ENCODE measurements at places on chromosomes 4 and X.

- no peak for DNase-seq
Measured at GRCh38 chrX:103453655-103454054, 65.6 kb downstream of the RAB40A start.

GRCh38 chr4:17013382-17014006 lies 115.0 kb upstream of the LDB2 start:
- no peak for DNase-seq

GRCh38 chr4:31592293-31592692 lies 872.1 kb downstream of the PCDH7 start:
- DNase-seq, result no peak

GRCh38 chr4:151438154-151438553 lies 29.2 kb downstream of the FHIP1A start:
- DNase-seq, result no peak

DNA sequence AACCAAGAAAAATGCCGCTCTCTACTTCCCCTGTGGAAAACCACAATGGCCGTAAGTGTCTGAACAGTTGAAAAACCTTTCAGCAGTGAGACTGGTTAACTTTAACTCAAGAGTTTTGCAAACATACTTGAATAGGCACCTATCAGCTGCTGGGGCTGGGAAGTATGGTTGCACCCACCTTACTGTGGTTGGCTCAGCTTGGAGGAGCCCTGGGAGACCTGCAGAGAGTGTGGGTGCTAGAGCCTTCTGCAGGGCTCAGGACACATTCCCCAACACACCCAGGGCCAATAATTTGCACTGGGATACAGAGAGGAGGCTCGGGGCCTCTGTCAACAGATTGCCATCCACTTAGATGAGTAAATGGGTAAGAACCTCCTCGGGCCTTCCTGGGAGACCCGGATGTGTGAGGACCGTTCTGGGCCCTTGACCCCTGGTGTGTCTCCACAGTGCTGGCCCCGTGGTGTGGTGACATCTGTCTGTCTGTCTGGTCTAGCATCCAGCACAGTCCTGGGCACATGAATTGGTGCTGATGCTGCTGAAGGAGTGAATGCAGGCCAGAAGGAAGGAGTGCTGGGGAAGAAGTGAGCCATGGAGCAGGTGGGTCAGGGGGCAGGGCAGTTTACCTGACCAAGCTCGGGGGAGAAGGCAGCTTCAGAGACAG lies 46.5 kb downstream of the MAGEA1 start:
- no peak for DNase-seq

DNA sequence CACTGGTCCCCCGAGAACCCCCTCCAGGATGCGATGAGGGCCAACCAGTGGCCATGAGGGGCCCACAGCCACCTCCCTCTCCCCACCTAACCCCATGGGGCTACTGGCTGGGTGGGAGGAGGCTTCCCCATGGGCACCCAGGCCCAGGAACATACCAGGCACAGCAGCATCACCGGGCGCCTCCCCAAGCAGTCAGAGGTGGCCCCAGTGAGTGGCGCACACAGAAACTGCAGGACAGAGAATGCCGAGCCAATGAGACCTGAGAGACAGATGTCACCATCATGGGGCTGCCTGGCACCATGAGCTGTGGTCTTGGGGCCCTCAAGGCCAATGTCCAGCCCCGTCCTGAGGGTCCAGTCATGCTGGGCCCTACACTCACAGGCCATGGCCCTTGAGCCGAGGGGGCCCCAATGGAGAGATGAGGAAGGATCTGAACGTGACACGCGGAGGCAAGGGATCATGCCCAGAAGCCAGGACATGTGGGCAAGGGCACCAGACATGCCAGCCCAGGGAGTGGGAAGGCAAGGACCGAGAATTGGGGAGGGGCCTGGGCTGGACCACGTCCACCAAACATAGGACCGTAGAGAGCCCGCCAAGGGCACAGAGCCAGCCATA lies 30.1 kb downstream of the NOP14 start:
- peak; percentile 50 for DNase-seq

DNA sequence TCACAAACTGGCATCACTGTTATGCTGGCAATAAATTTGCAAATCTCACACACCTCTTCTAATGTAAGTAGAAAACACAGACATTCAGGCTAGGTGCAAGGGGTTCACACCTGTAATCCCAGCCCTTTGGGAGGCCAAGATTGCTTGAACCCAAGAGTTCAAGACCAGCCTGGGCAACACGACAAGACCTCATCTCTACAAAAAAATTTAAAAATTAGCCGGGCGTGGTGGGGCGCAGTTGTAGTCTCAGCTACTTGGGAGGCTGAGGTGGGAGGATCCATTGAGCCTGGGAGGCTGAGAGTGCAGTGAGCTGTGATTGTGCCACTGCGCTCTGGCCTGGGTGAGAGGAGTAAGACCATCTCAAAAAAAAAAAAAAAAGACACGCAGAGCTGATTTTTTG lies 83.1 kb upstream of the ENPP6 start:
- no peak for DNase-seq

GRCh38 chrX:143340190-143340589 lies 177.1 kb downstream of the SPANXN3 start:
- DNase-seq, result no peak

GRCh38 chrX:40922307-40922706 lies 162.9 kb upstream of the USP9X start:
- no peak for DNase-seq

- DNase-seq, result no peak
Measured at GRCh38 chr4:10207116-10207515, 90.5 kb upstream of the WDR1 start.

- peak; percentile 46 for DNase-seq
Measured at GRCh38 chr4:10180927-10181744, 64.5 kb upstream of the WDR1 start.

DNA sequence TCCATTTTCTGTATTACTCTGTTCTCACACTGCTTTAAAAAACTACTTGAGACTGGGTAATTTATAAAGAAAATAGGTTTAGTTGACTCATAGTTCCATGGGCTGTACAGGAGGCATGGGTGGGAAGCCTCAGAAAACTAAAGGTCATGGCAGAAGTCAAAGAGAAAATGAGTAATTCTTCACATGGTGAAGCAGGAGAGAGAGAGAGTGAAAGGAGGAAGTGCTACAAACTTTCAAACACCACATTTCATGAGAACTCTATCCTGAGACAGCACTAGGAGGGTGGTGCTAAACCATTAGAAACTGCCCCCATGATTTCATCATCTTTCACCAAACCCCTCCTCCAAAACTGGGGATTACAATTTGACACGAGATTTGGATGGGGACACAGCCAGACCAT lies 108.0 kb upstream of the PBDC1 start:
- DNase-seq, result no peak

DNA sequence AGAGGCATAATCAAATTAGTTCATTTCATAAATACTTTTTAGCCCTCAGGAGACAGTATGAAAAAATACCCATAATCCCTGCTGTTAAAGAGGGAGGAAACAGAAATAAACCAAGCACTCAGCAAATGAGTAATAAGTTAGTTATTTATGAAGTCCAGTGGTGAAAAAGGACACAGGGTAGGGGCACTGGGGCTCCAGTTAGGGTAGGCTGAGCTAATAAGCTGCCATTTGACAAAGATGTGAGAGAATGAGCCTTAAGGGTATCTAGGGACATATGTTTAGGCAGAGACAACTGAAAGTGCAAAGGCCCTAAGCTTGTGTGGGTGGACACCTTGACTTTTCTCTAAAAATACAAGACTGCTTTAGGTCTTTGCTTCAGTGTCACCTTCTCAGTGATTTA lies 94.4 kb downstream of the IL15 start:
- no peak for DNase-seq

- no peak for DNase-seq
Measured at GRCh38 chr4:177311589-177311988, 1.9 kb downstream of the NEIL3 start.

DNA sequence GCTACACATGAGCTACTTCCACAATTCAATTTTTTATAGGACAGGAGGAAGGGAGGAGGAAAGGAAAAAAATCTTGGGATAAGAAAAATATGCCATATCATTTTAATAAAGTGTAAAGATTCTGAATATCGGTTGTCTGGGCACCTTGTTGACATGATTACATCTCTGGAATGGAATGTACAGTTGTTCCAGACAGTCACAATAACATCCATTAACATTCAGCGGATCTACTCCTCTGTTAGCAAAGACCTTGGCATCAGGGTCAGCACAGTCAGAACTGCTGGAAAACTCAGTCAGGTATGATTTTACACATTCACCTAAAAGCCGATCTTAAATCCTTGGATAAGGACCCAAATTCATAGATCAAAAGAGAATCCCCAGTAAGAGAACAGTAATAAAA lies 85.4 kb upstream of the ARMCX2 start:
- no peak for DNase-seq

- no peak for DNase-seq
Measured at GRCh38 chr4:10625131-10625530, 59.4 kb downstream of the CLNK start.

- no peak for DNase-seq
Measured at GRCh38 chr4:28973587-28974350, 1746.4 kb upstream of the PCDH7 start.

GRCh38 chr4:110344165-110344564 lies 131.8 kb upstream of the ENPEP start:
- no peak for DNase-seq

DNA sequence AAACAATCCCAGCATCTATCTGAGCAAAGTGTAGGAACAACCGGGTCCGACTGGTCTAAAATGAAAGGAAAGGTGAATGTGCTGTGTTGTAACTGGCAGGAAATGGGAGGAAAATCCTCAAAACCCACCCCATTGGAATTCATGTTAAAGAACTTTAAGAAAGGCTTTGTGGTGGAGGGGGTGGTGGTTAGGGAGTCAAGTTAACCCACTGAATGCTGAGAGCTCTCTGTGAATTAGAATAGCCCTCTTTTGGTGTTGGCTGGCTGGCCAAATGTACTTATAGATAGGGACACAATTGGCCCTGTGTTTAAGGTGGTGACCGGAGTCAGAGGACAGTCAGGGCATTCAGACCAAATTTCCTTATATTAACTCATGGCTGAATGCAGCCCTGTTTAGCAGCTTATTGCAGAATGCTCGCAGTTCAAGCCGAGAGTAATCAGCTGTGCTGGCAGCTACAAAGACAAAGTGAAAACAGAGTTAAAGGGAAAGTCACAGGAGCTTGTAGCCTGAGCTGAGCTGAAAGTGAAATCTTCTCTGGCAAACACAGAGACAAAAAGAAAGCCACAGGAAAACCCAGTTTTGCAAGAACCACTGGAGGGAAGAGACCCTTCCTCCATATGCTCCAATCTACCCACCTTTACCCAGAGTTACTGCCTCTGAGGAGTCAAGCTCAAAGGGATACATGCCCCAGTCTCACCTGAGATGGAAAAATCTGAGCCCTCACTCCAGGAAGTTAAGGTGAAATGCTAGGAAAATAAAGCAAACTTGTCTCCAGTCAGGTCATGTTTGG lies 38.5 kb upstream of the UGT2B7 start:
- no peak for DNase-seq

DNA sequence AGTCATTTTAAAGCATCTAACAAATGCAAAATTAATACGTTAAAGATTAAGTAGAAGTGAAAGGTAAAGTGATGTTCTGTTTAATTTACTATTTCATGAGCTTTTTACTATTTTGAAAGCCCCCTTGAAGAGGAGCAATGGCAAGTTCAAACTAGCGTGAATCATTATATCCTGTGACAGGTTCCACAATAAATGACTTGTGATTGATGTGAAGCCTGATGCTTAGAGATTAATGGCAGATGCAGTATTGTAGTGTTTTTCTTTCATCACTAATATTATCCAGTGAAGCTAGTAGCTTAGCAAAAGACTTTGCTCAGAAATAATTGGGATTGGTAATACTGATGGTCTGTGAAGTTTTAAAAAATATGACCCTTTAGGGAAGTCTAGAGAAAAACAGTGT lies 57.3 kb downstream of the STOX2 start:
- DNase-seq, result no peak

DNA sequence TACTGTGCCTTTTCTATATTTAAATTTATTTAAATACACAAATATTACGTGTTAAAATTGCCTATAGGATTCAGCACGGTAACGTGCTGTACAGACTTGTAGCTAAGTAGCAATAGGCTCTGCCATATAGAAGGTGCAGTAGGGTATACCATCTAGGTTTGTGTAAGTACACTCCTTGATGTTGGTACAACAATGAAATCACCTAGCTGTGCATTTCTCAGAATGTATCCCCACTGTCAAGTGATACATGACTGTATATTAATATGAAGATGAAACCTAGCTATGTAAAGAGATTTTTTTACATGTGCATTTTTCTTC lies 431.2 kb downstream of the KCTD8 start:
- DNase-seq, result no peak

GRCh38 chr4:52576961-52577623 lies 82.0 kb downstream of the USP46 start:
- no peak for DNase-seq
